ENCODE measurements at places on chromosomes 6 and 20.

GRCh38 chr20:63972312-63973159, 2.8 kb upstream of the ZNF512B start:
- DNase-seq, result no peak

GRCh38 chr20:31514154-31515071, at the start of gene HM13:
Gene HM13, plus strand, starts transcription at chr20:31514442. Its CDS starts 110 bp downstream, at chr20:31514552.
- peak; percentile 62 for DNase-seq

GRCh38 chr20:45289942-45290676, 16.5 kb upstream of the RBPJL start:
- DNase-seq, result no peak

DNA sequence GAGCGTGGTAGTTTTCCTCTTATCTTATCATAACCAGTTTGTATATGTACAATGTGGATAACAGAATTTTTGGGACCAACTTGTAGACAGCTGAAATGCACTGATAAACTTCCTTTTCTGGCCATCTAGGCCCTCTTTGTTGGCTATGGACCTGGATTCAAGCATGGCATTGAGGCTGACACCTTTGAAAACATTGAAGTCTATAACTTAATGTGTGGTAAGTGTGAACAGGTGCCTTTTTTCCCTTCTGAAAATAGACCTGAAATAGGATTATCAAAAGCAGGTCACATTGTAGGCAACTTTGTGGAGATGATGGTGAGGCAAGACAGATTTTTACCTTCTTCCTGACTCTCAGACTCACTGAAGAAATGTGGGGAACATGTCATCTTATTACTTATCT, 67.8 kb downstream of the ENPP1 start:
- DNase-seq, result no peak

- no peak for DNase-seq
Measured at GRCh38 chr6:168525114-168525513, 84.1 kb downstream of the SMOC2 start.

GRCh38 chr20:40390654-40391053, 298.4 kb downstream of the MAFB start:
- DNase-seq, result no peak

GRCh38 chr20:63457737-63458136, 14.7 kb downstream of the KCNQ2 start:
- DNase-seq, result no peak

DNA sequence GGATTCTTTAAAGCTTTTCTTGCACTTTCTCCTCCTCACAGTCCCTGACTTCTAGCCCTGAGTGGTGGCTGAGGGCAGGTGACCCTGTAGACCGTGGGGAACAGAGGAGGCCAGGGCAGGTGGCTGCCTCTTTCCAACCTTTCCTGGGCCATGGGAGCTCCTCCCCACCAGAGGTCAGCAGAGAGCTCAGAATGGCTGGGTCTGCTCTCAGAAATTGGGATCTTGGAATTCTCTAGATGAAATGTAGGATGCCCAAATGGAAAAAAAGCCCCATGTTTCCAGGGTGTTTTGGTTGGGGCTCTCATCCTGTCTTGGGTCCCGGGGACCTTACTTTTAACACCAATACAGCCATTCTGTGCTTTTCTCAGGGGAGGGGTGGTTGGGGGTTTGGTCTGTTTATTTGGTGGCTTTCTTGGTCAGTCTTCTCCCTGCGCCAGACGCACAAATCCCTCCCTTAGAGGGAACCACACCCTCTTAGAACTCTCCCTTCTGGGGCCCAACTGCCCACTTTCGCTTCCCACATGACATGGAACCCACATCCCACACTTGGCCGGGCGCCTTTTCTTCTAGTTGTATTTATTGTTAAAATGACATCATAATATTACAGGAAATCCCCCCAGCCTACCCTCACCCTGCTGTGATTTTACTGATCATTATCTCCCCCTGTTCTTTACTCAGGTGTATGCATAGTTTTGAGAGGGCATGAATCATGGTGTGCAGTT, 17.9 kb downstream of the GNAS start:
- DNase-seq, result no peak

GRCh38 chr20:48451401-48451800, 376.4 kb downstream of the PREX1 start:
- no peak for DNase-seq

GRCh38 chr6:117552618-117553017, 49.7 kb downstream of the GOPC start:
- DNase-seq, result no peak

DNA sequence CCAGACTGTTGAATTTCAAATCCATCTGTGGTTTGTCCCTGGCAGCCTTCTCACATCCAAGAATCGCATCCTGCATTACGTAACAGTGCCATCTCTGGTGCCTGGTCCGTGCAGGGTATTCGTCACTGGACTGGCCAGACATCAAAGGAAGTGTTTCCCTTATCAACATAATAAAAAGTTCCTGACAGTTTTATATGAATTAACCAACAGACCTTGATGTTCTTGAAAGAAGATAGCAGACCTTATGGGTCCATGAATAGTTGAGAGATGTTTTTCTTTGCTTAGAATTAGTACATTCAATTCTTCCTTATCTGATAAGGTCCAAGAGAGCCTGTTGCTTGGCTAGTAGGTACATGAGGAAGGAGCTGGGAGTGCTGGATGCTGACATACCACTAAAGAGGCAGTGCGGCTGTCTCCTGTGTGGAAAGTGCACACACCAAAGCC, 77.6 kb downstream of the PHACTR2 start:
- DNase-seq, result no peak

DNA sequence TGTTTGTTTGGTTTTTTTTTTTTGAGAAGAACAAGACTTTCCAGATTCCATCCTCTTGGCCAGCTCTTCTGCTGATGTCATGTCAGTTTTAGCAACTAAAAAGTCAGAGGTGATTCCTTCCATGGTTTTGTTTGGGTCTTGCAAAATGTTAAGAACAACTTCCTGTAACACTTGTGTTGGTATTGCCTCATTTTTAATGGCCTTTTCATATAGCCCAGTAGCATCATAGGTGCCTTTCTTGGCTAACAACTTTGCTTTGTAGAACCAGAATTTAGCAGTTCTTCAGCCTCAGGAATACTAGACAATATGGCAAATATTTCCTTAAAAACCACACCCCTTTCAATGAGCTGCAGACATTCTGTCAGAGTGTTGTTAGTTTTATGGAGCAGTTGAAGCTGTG, 99.5 kb upstream of the SIRPG start:
- DNase-seq, result no peak

DNA sequence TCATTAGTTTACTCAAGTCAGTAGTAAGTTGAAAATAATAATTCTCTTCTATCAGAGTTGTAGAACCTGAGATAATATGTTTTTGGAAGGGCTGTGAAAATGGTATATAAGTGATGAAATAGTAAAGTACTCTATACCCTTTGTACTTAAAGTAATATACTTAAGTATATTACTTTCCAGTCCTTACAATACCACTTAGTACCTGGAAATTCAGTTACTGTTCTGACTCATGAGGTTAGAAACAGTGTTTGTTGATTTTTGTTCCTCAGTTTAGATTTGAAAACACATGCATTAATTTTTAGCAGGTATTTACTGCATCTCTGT, 10.1 kb downstream of the TULP4 start:
- no peak for DNase-seq

GRCh38 chr20:31709939-31710338, 12.7 kb downstream of the BCL2L1 start:
- DNase-seq, result no peak

DNA sequence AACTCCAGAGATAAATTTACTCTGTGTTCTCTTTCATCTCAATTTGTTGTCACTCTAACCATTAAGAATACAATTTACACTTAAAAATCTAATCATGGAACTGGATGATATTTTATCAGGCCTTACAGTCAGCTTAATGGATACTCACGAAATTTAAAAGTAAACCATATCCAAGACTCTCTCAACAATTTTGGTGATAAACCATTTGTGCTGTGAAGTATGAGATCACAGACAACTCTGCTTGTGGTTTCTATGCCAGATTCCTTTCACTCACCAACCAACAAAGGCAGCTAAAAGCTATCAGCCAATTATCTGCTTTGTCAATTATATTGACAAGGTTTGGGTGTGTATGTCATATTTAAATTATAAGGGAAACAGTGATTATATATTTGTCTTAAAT, 155.8 kb downstream of the TRDN start:
- no peak for DNase-seq

GRCh38 chr6:4673861-4674260, 102.3 kb upstream of the CDYL start:
- DNase-seq, result no peak

GRCh38 chr6:1604158-1605003, 5.3 kb upstream of the FOXC1 start:
- DNase-seq, result peak; percentile 59

DNA sequence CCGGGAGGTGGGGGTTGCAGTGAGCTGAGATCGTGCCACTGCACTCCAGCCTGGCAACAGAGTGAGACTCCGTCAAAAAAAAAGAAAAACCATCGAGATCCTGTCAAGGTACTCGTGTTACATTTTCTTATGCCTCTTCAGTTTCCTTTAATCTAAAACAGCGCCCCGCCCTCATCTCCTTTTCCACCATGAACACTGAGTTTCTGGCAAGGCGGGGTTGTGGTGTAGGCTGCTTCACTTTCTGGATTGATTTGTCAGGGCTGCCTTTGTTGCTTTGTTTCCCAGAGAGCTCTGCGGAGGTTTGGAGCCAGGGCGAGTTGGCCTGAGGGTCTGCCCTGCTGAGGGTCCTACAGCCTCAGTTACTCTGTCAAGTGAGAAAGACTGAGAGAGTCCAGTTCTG, 8.9 kb downstream of the ITPR3 start:
- no peak for DNase-seq

- no peak for DNase-seq
Measured at GRCh38 chr6:14276667-14277404, 159.3 kb downstream of the CD83 start.

DNA sequence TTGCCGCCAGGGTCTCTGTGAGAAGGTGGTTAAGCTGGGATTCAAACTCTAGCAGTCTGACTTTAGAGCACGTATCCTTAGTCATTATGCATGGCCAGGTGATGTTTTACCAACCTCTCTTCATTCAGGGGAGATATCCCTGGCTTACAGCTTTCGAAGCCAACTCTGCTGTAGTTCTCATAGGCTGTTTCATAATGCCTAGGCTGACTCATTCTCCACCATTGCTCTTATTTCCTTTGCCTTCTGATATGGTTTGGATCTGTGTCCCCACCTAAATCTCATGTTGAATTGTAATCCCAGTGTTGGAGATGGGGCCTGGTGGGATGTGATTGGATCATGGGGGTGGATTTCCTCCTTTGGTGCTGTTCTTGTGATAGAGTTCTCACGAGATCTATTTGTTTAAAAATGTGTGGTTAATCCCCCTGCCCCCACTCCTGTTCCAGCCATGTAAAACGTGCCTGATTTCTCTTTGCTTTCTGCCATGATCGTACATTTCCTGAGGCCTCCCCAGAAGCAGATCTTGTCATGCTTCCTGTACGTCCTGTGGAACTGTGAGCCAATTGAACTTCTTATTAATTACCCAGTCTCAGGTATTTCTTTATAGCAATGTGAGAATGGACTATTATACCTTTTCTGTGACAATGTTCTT, 94.6 kb upstream of the MAN1A1 start:
- no peak for DNase-seq

GRCh38 chr6:163287626-163288025, 126.9 kb upstream of the QKI start:
- no peak for DNase-seq

DNA sequence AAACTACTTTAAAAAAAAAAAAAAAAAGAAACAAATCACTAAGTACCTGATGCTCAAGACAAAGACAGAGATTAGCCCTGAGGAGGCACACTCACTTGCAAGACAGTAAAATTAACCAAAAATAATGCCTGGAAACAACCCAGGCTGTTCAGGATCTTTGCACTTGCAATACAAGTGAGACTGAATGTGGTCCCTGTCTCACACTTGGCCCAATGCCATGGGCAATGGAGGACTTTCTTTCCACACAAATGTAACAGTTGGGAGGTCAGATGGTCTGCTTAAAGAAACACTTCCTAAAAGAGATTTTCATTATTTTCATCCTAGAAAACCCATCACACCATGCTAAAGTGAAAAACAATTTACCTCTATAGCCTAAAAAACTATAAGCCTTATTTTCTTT, 16.2 kb downstream of the STAU1 start:
- DNase-seq, result no peak

DNA sequence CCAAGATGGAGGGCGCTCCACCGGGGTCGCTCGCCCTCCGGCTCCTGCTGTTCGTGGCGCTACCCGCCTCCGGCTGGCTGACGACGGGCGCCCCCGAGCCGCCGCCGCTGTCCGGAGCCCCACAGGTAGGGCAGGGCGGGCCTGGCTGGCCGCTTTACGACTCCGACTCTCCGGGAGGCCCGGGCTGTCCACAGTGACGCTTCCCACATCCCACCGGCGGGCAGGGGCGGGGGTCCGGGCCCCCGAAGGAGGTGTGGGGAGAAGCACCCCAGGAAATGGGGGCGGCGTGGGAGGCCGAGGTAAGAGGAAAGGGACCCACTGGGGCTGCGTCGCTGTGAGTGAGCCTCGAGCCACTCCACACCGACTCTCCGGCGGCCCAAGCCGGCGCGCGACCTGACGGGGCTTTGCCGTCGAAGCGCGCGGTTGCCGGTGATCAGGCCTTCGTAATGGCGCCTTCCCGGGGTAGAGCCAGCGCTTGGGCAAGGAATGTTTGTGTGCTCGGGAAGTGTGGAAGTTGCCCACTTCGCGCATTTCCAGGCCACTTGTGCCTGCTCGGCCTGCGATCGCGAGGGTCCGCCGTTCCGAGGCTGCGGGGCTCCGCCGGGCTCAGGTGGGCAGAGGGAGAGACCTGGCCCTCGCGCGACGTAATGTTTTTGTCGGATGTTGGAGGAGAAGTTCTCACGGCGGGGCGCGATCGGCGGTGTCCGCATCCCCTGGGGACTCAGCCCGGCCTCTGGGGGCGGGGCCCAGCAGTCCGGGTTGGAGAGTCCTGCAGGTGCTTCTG, 427 bp downstream of the GINM1 start:
- no peak for DNase-seq

DNA sequence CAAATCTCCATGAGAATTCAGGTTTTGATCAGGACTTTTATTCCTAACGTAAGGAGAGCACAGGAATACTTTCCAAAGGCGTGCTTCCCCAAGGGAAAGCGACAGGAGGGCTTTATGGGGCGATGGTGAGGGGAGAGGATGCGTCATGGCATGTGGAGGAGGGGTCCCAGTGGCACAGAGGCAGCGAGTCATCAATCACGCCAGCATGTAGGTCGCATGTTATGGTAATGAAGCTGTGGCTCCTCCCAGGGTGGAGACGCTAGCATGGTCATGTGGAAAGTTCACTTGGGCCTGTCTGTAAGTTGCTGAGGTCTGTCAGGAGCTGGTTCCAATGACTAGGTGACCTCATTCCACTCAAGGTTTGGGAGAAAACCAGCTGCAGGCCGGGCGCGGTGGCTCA, 35.3 kb upstream of the PAX1 start:
- no peak for DNase-seq

- DNase-seq, result no peak
Measured at GRCh38 chr20:50916257-50916656, 15.0 kb downstream of the ADNP start.

- no peak for DNase-seq
Measured at GRCh38 chr6:134882426-134883038, 67.4 kb downstream of the ALDH8A1 start.

DNA sequence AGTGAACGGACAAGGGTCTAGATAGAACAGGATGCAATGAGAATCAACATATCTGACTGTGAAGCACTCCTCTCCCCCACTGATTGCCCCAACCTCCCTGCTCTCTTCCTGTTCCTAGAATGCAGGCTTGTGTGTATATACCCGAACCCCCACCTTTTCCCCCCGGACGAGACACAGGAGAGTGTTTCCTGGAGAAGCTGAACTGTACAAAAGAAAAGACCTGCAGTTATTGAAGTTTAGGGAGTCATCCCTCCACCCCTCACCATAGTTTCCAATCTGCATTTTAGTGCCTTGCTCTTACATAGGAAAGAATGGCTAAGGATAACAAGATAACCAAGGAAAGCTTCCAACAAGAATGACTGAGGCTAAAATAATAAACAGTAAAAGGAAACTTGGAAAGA, 55.5 kb upstream of the PDE10A start:
- no peak for DNase-seq

Data from activated CD8-positive, alpha-beta memory T cell treated with anti-CD3 and anti-CD28 coated beads for 1 hour (primary cell).